ENCODE measurements at places on chromosomes 3 and 15.

GRCh38 chr15:72796515-72797337, 13.2 kb upstream of the ADPGK start:
- peak; percentile 78 for DNase-seq

DNA sequence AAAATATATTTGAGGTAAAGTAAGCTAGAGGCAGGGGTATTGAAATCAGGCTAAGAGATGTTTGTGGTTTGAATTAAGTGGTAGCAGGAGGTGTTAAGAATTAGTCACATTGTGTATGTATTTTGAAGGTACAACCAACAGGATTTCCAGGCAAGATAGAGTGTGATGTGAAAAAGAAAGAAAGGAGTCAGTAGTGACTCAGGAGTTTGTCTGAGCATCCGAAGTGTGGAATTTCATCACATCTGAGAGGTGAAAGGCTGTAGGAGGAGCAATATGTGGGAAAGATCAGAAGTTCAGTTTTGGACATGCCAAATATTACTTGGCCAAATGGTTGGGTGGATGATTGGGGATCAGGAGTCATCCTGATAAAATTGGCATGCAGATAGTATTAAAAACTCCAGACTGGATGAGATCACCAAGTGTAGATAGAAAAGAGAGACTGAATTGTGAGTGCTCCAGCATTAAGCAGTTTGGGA, 32.1 kb upstream of the EBLN2 start:
- DNase-seq = no peak

DNA sequence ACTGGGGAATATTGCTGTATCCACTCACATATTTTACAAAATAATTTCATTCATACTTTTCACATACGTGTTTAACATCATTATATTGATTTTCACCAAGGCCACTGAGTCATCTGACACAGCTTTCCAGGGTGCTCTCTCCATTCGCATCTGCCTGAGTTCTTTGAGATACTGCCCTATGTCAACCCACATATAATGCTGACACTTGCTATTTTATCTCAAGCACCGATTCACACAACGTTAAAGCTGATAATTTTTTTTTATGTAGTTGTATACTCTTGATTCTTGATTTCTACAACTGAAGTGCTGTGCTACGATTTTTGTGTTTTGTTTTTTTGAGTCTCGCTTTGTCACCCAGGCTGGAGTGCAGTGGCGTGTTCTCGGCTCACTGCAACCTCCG, 249.8 kb upstream of the CDIN1 start:
- no peak for DNase-seq

DNA sequence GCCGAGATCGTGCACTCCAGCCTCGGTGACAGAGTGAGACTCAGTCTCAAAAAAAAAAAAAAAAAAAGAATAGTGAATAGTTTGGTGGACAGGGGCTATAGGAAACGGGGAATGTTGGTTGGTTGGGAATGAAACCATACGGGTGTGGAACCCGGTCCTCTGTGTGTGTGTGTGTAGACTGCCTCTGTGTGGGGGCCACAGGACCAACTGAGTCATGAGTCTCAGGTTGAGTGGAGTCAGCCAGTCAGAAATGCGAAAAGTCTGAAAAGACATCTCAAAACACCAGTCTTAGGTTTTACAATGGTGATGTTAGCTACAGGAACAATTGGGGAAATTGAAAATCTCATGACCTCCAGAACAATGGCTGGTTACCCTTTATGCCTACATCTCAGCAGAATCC, 44.5 kb downstream of the ZDHHC19 start:
- no peak for DNase-seq

- no peak for DNase-seq
Measured at GRCh38 chr3:136893848-136894443, 31.9 kb downstream of the NCK1 start.

- DNase-seq = no peak
Measured at GRCh38 chr3:184177767-184178306, 3.2 kb downstream of the AP2M1 start.

DNA sequence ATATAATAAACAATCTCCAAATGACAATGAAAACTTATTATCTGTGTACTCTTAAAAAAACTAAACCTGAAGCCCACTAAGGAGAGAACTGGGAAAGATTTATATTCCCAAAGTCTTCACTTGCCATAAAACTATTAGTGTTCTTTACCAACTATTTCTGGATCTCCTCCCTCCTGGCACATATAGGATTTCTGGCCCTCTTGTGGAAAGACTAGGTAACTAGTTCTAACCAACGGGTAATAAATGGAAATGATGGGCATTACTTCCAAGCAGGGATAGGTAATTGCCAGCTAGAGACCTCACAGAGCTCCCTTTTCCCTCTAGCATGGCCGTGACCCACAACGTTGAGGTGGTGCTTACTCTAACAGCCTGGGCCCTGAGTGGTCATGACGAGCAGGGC, 110.1 kb downstream of the DNAH12 start:
- DNase-seq = no peak

DNA sequence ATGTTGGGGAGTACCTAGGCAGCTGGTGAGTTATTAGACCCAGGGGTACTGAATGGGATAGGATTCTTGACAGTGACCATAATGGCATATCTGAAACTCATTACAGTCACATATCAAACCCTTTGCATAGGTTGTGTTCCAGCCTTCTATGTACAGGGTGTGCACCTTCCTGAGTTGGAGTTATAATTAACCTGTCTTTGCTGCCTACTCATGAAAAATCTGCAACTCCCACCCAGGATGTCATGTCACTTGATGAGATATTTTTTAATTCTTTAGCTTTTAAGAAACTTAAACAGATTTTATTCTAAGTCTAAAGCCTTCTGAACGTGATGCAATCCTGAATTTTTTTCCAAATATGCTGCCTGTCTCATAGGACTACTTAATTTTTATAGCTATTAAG, 21.1 kb upstream of the ADGRG7 start:
- DNase-seq = no peak

DNA sequence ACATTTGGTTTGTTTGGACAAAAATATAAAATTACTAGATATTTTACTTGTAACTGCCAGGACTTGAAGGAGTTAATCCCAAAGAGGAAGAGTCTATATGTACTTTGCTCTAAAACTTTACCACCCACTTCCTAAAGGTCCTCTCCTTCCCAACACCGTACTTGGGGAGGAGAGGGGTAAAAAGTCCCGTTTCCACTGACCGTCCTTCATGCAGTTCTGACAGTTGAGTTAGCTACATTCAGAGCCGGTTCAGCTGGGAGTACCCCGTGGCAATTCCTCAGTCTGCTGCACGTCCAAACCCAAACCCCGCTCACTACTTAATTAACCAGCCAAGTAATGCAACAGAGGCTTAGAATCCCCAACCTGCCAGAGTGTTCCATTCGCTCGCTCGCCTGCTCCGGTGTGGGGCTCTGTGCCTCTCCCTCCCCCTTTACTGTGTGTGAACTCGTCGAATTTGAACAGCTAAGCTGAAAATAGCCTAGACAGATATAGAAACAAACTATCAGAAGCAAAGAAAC, 519.7 kb downstream of the FOXP1 start:
- peak; percentile 33 for DNase-seq

DNA sequence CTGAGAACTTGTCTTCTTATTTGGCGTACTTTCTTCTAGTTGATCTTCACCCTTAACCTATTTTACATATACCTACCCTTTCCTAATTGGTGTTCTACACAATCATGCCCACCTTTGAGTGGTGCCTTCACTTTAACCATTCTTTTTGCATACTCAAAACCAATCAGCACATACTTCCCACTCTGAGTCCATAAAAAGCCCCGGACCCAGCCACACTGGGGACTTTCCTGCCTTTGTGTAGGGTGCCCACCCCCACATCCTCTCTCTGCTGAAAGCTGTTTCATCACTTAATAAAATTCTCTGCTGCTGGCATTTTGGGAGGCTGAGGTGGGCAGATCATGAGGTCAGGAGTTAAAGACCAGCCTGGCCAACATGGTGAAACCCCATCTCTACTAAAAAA, 15.9 kb upstream of the CHST2 start:
- no peak for DNase-seq
